ENCODE measurements at places on chromosomes 2 and 18. TPM values are rescaled to one million over a fixed set of nuclear protein-coding genes. Genes with fewer than 3 reads are reported as not detected.

IER3IP1 gene
- total RNA-seq, result 28.2 TPM

PDE1A gene
- 96.4 TPM for total RNA-seq

NEU2 gene
- not detected for total RNA-seq

TTL gene
- 56.2 TPM for total RNA-seq

FHL2 gene
- total RNA-seq, result 247 TPM

CD8B2 gene
- total RNA-seq, result not detected

NPHP1 gene
- total RNA-seq, result 5.6 TPM

ZBTB7C gene
- total RNA-seq, result not detected

QPCT gene
- 35.0 TPM for total RNA-seq

TLX2 gene
- under 0.01 TPM for total RNA-seq

PLEKHB2 gene
- total RNA-seq, result 209 TPM

HMSD gene
- under 0.01 TPM for total RNA-seq

ANKRD36B gene
- 22.8 TPM for total RNA-seq

IFT172 gene
- total RNA-seq, result 26.8 TPM

LHCGR gene
- total RNA-seq, result not detected

TEX44 gene
- not detected for total RNA-seq

LDLRAD4 gene
- under 0.01 TPM for total RNA-seq

TAF4B gene
- 2.3 TPM for total RNA-seq

CABYR gene
- total RNA-seq, result 5.9 TPM

ITPRIPL1 gene
- 1.1 TPM for total RNA-seq

RAB10 gene
- total RNA-seq, result 167 TPM

RELCH gene
- total RNA-seq, result 37.8 TPM

SLC9A2 gene
- total RNA-seq, result not detected
